Motor neuron (in vitro differentiated cells): ENCODE measurements at places on chromosomes 3 and 15.

GRCh38 chr15:27767918-27768640, 331.0 kb downstream of the OCA2 start:
- ATAC-seq, result no peak

DNA sequence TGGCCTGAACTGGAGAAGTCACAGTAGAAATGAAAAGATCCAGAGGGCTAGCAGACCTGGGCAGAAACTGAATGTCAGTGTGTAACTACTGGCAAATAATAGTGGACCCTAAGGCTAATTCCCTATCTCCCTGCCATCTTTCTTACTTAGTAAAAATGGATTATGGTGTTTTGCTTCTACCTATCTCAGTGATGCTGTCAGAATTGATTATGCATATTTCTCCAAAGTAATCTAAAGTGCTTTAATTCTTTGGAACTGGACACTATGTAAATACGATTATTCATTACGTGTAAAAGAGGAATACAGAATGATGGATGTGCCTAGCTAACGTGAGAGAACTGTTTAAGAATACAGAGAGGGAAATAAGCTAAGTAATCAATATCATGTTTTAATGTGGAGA, 651.9 kb downstream of the NLGN1 start:
- ATAC-seq, result peak; percentile 32

GRCh38 chr3:133329626-133330025, 70.2 kb upstream of the BFSP2 start:
- no peak for ATAC-seq

GRCh38 chr3:16051691-16052090, 122.8 kb upstream of the GALNT15 start:
- no peak for ATAC-seq

DNA sequence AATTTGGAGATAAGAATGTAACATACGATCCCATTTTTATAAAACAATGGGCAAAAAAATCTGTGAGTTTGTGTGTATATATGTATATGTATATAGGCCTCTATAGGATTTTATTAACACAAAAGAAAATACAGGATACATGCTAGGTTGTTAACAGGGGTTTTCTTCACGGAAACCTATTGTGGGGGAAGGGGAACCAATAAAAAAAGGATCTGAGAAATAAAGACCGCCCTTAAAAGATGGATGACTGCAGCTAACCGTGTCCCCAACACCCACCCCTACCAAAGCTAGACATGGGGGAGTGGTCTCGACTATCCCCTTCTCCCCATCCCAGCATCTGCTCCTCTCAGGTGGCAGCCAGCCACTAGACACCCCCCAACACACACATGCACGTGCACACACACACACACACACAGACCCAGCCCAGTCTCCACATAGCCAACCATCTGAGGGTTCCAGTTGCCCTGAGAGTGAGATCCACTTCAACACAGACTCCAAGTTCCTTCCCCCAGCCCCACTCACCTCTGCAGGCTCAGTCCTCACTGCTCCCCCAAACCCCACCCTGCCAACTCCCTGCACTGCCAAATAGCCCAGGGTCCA, 132.9 kb downstream of the TPRA1 start:
- ATAC-seq, result no peak

- ATAC-seq, result no peak
Observed at GRCh38 chr15:95196176-95196915, 965.0 kb downstream of the MCTP2 start.

DNA sequence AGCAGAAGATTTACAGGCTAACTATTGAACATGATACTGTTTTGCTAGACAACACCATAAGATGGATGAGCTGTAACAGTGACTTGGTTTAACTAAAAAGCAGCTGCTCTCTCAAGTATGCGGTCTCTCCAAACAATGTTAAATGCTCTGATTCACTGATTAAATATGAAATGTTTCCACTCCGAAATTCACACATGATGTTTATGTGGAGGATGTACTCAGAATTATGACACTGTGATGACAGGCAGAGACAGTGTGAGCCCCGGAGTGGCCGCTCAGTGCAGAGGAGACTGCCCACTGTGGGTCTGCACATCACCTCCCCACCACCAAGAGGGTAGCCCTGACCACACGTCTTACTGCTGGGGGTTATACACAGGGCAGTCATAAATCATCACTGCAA, 83.9 kb upstream of the MEX3B start:
- ATAC-seq, result peak; percentile 85

- no peak for ATAC-seq
Observed at GRCh38 chr3:1007866-1008265, 85.0 kb upstream of the CNTN6 start.

- peak; percentile 6 for ATAC-seq
Observed at GRCh38 chr3:141455603-141456300, 31.1 kb upstream of the RASA2 start.

DNA sequence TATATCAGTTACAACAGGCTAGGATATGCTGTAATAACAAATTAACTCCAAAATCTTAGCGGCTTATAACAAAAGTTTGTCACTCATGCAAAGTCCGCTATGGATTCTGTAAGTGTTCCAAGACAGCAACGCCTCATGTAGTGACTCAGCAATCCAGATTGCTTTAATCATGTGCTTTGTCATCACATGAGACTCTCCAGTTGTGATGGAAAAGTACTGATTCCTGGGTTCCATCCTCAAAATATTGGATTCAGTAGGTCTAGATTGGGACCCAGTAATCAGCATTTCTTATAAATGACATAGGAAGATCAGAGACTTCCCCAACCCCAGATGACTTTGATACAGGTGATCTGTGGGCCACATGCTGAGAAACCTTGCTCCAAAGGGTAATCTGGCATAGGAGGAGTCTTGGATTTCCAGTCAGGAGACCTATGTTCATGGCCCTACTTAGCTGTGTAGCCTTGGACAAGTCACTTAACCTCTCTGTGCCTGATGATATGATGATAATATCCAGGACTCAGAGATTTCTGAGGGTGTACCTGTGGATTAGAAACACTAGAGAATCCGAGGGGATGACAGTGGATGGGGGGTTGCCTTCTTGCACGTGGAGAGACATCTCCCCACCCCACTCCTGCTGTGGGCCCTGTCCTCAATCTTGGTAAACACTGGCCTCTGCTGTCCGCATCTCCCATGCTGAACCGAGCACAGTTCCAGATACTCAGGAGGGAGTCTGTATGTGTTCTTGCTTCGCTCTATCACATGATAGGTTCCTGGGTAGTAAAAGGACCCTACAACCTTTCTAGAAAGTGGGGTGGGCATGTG, 65.5 kb downstream of the CORO2B start:
- no peak for ATAC-seq

- ATAC-seq, result no peak
Observed at GRCh38 chr15:100901702-100902435, 17.3 kb upstream of the LRRK1 start.

DNA sequence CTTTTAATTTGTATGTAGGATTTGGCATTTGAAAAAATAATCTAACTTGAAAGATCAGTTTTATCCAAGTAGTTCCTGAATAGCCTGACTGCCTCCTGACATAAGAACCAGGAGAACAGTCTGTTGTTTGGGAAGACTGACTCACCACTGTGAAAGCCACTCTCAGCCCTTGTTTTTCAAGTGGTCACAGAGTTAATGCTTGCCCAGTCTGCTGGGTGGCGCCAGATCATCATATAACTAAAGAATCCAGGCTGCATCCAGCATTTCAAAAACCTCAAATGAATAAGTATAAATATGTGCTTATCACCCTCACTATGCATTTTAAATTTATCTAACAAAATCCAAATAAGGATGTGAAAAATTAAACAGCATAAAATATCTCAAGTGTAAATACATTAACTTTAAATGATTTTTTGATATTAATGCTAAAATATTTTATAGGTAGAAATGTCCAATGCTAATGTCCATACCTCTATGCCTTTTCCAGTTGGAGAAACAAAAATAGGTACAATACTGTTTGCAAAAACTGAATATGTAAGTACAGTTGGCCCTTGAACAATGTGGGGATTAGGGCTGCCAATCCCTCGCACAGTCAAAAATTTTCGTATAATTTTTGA, 26.9 kb upstream of the ZBBX start:
- peak; percentile 96 for ATAC-seq

DNA sequence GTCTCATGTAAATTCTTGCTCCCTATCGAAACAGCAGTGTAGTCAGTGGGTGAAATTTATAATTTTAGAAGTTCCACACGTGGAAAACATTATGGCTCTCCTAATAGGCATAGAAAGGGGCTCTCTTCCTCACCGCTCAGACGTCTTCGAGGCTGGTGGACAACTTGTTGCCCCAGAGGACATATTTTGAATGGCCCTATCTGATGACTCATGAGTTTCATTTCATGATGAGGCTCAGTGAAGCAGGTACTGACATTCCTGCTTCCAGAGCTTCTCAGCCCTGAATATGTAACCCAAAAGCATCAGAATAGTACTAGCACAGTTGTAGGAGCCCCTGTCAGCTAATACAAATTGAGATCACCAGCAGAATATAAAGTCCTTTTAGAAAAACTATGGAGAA, 117.9 kb downstream of the HERC1 start:
- no peak for ATAC-seq

DNA sequence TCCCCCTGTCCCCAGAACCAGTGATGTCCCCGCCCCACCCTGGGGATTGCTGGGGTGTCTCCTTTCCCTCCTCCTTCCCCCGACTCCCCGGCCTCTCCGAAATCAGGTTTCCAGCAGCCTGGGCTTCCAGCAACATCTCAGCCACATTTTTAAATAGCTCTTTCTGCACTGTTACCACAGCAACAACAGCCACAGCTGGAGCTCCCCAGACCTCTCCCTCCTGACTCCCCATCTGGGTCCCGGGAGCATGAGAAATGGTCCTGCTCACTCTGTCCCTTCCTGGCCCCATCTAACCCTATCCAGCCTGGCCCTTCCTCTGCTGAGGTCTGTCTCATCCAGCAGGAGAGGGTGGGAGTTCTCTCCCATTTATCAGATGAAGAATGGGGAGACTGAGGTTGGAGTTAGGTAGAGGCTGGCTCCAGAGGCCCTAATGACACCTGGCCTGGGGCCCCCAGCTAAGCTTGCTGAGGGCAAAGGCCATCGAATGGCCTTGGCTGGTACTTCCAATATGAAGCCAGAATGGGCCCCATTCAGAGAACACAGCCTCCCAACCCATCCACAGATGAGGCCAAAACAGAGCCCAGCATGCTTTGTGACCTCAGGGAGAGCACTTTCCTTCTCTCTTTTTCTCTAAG, 1.5 kb downstream of the CAMK1 start:
- no peak for ATAC-seq

DNA sequence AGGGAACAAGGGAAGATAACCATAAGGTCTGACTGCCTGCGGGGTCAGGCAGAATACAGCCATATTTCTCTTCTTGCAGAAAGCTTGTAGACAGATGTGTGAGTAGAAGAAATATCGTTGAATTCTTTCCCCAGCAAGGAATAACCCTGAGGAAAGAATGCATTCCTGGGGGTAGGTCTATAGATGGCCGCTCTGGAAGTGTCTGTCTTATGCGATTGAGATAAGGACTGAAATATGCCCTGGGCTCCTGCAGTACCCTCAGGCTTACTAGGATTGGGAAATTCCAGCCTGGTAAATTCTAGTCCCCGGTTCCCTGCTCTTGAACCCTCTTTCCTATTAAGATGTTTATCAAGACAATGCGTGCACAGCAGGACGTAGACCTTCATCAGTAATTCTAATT, 15.8 kb upstream of the SST start:
- no peak for ATAC-seq

DNA sequence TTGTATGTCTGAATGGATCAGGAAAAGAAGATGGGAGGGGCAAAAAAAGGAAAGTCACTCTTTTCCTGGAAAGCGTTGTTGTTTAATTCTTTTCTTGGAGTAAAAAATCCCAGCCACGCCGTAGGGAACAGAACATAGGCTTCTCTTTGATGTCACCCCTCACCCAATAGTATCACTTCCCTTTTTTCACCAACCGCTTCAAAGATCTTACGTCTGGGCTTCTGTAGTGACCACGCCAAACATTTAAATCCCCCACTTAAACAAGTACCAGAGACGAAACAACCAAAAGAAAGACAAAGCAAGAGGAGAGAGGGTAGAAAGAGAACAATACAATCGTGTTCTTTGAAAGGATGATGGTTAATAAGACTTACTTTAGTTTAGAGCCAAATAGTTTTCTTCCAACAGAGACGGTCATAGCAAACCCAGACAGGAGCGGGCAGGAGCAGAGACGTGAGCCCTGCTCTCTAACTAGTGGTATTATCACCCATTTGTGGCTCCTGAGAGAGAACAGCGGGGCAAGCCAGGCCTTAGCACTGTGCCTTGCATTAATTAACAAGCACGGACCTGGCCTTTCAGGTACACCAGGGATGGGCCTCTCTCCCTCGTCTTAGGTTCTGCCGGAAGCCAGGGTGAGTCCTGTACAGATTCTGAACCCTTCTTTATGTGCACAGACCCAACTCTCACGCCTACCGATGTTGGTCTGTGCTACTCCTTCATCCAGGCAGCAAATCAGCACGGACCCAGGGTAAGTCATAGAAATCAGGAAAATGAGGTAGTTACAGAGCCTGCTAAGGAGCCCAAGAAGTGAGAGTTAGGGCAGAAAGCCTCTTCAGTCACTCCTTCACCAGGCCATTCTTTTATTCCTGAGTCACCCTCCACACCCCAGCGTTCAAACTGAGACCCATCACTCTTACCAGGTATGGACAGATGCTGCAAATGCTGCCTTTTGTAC, 28.2 kb upstream of the BCL6 start:
- no peak for ATAC-seq

GRCh38 chr3:132660811-132661070, 612 bp downstream of the UBA5 start:
- no peak for ATAC-seq

- no peak for ATAC-seq
Observed at GRCh38 chr3:45910892-45911291, 24.5 kb downstream of the CCR9 start.

DNA sequence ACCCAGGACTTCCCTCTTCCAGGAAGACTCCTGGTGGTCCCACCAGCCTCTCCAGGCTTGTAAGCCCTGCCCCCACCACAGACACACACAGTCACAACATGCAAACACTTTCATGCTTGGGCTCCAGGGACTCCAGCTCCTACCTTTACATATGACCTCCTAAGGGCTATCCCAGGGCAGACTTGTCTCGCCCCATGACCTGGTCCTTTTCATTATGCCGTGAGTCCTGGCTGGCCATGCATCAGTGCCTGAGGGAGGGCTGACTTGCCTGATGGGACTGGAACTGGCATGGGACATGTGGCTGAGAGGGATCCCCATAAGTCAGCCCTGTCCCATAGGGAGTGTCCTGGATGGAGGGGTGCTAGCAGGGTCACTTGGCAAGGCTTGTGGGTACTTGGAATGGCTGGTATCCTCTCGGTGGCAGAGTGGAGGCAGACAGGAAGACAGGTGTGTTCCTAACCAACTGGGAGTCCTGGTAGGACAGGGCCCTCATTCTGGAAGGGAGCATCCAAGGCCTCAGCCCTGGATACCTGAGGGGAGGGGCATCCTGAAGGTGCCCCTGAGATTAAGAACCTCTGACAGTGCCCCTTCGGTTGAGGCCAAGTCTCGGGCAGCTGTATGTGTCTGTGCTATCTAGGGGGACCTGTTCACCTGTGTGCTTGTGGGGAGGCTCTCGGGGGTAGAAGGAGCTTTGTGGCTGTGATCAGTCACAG, 540 bp upstream of the HHATL start:
- no peak for ATAC-seq

GRCh38 chr15:63156755-63157117, 541 bp downstream of the RPS27L start:
- peak; percentile 7 for ATAC-seq

- no peak for ATAC-seq
Observed at GRCh38 chr15:68343579-68344225, 66.2 kb downstream of the FEM1B start.
